ENCODE measurements at places on chromosomes 3 and 15.

- no peak for DNase-seq
Observed at GRCh38 chr3:151171145-151171757, 31.8 kb downstream of the GPR171 start.

GRCh38 chr3:147428326-147428725 is 19.2 kb downstream of the ZIC1 start:
- no peak for DNase-seq

DNA sequence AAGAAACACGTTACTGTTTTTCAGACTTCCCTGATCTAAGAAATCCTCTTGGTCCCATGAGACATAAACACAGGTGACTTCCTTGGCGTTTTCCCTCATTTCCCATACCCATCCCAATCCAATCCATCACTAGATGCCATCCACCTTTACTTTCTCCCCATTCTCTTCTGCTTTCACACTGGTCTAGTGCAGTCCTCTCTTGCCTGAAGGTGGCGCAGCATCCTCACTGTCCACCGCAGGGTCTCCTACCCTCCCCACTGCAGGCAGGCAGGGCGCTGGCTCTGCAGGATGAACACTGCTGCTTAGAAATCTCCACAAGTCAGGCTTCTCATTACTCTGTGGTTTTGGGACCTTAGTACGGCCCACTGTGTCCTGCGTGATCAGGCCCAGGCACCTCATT is 58.2 kb downstream of the RAB7A start:
- DNase-seq: no peak

DNA sequence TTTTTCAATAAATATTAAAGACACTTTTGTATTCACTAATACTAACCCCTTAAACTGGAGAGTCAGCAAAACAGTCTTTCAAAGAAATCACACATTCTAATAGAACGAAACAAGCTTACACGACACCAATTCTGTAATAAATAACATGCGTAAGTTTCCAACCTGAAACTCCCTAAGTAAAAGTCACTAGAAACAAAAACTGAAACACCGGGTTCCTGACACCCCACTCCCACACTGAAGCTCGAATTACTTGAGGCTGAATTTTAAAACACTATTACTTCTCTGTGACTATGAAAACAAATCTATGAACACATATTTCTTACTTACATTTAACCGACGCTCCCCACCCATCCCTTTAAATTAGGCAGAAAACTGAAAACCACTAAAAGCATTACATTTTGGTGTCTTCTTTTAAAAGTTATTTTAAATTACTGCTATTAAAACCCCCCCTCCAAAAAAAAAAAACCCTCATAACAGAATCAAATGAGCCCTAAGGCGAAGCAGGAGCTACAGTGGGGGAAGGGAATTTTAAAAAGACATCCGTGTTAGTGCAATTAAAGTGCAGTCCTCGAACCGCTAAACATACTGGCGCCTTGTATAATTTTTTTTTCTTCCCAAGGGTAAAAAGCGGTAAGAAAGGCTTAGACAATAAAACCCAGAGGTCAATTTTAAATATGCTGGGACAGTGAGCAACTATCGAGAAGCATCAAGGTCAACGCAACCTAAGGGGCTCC is 878 bp downstream of the SPPL2A start:
- no peak for DNase-seq

GRCh38 chr15:41928637-41929620 is 35.1 kb upstream of the SPTBN5 start:
- no peak for DNase-seq

GRCh38 chr3:173217127-173217526 is 76.1 kb upstream of the SPATA16 start:
- DNase-seq: no peak

- no peak for DNase-seq
Observed at GRCh38 chr3:66464512-66464894, 36.3 kb downstream of the LRIG1 start.

DNA sequence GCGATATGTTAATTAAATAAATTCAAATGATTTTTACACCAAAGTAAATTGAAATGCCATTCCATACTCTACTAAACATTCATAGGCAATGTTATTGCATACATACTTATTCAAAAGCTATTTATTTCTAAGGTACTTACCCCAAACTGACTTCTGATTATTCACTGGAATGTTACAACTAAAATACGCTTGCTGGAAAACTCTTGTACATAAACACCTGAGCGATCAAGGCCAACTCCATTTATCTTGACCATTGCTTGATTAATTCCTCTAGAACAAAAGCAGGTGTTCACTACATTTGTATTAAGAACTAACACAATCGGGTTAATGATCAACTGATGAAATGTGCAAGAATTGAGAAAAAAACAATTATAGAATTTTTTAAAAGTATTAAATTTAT is at the start of gene SERPINI2:
SERPINI2 (minus strand) TSS at position 180 of the 400 bp plus-strand sequence. CDS start 2,208 bp downstream, outside the sequence.
- DNase-seq: no peak

GRCh38 chr3:116445311-116445841 is at the start of gene LSAMP:
TSS of gene LSAMP (minus strand) at chr3:116445487.
- no peak for DNase-seq

GRCh38 chr3:52403955-52404354 is 40.9 kb downstream of the SEMA3G start:
- DNase-seq: no peak

- no peak for DNase-seq
Observed at GRCh38 chr3:111895071-111895470, 36.0 kb downstream of the PHLDB2 start.

DNA sequence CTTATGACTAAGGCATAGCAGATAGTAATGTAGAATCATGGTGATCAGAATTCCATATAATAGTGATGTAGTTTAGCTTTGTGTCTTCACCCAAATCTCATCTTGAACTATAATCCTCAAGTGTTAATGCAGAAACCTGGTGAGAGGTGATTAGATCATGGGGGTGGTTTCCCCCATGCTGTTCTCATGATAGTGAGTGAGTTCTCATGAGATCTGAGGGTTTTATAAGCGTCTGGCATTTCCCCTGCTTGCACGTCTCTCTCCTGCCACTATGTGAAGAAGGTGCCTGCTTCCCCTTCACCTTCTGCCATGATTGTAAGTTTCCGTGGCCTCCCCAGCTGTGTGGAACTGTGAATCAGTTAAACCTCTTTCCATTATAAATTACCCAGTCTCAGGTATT is 138.7 kb upstream of the CBLB start:
- no peak for DNase-seq

- DNase-seq: peak; percentile 12
Observed at GRCh38 chr3:159586571-159587202, 401.9 kb upstream of the IL12A start.

GRCh38 chr3:161818106-161818505 is 321.5 kb downstream of the OTOL1 start:
- no peak for DNase-seq

DNA sequence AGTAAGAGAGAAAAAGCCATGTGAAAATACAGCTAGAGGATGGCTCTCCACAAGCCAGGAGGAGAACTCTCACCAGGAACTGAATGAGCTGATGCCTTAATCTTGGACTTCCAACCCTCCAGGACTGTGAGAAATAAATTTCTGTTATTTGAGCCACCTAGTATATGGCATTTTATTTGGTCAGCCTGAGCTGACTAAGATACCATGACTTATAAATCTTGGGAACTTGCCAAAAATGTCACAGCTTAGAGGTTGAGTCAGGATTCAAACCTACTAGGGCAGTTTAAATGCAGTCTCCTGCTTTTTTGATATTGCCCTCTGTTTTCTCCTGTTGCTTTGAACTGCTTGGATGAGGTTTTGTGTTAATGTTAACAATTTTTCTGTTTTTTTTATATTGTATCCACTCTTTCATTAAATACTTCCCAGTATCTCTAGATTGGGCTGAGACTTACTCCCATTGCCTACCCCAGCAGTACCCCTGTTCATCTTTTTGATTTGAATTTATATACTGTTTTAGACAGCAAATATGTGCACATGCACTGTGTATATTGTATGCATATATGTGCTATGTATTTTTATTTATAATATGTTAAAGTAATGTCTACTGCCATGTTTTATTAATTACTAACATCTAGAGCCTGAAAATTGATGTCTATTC is 1223.2 kb downstream of the OTOL1 start:
- peak; percentile 92 for DNase-seq

DNA sequence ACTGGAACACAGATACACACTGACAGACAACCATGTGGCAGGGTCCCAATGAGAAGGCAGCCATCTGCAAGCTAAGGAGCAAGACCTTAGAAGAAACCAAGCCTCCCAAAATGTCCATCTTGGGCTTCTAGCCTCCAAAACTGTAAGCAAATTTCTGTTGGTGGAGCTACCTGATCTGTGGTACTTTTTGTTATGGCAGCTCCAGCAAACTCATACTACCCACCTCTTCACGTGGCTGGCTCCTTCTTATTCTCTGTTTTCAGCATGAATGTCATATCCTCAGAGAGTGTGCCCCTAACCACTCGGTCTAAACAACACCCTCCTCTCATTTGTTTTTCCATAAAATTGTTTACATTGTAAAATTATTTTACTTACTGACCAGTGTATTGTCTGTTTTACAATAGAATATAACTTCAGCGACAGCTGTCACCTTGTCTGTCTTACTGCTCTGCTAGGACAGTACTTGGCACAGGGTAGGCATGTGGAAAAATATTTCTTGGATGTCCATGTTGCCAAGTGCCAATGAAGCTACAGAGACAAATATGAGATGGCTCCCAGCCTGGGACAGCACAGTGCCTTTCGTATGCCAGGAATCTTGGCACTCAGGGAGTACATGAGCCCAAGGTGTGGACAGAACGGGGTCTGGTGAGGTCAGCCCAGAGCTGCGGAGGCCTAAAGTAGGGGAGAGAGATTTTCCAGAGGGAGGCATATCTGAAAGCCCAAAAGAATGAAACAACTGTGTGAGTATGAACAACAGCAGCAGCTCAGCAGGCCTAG is 17.4 kb upstream of the SLC25A36 start:
- DNase-seq: no peak

- no peak for DNase-seq
Observed at GRCh38 chr3:129614927-129615363, 8.5 kb upstream of the PLXND1 start.

DNA sequence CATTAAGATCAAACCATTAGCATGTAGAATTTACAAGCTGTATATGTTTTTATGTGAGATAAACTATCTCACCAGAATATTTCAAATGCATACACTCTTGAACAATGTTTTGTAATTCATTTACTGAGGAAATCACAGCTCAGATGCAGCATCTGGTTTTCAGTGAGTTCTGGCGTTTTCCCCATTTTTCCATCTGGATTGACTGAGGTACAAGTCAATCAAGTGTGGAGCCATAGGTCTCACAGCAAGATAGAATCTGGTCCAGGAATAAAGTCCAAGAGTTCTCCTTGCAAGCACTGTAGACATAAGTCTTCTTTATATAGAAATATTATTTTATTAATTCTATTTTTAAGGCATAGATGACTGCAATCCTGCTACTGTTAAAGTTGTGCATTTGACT is 219.3 kb downstream of the ZBBX start:
- no peak for DNase-seq

DNA sequence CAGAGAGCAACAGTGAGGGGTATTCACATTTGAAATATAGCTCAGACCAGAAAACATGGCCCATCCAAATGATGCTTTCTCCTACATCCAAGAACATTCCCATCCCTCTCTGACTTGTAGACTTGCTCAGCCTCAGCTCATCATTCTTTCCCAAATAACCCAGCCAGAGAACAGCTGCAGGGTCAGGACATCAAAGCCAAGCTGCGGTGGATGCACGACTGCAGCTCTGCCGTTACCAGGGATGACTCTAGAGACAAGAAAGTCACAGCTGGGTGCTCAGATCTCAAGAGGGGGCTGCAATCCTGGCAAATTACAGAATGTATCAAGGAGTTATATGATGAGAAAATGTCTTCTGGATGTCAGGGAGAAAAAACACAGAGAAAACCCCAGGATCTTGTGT is 944.3 kb downstream of the NTRK3 start:
- no peak for DNase-seq

GRCh38 chr3:104132566-104133403 is 1233.9 kb upstream of the ALCAM start:
- no peak for DNase-seq

- peak; percentile 3 for DNase-seq
Observed at GRCh38 chr15:61871926-61872522, 188.2 kb downstream of the VPS13C start.

DNA sequence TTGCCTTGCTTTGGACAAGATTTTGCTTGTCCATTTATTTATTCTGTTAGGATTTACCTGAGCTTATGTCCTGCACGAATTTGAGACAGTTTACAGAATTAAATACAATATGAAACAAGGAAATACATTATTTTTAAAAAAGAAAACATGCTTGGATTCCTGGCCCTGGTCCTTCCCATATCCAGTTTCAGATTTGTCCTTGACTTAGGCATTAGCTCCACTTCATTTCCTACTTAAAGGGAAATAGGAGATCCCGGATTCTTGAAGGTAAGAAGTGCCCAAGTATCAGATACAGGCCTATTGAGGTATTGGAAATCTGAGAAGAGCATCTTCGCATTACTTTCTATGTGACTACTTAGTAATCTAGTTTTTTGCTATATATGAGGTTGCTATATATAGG is 672.0 kb downstream of the SI start:
- DNase-seq: no peak

DNA sequence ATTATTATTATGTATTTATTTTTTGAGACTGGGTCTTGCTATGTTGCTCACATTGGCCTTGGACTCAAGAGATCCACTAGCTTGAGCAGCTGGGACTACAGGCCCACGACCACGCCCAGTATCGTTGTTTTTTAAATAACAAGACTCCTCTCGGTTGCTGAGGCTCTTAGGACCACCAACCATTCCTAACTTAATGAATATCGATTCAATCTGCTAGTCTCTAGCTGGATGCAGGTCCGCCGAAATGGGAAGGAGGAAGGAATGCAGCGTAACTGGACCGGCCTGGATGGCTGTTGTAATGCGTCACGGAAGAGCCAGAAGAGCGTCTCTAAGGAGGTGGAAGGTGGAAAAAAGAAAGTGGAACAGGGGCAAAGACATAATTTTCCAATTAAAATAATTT is 1.7 kb downstream of the ANXA2 start:
- DNase-seq: no peak

Measured in stromal cell of bone marrow (primary cell).